Kidney (tissue), 22 donors: ENCODE measurements at places on chromosomes 4 and X.
A peak's percentile ranks its signal among the peaks of the same experiment; 100 is the strongest.

- DNase-seq: peak; percentile 60
Measured at GRCh38 chr4:53587135-53587534, 4.2 kb downstream of the LNX1 start.

- DNase-seq: peak; percentile 12
Measured at GRCh38 chr4:37054531-37055077, 189.9 kb upstream of the NWD2 start.

GRCh38 chrX:14896273-14896672, 23.1 kb downstream of the MOSPD2 start:
- DNase-seq: no peak

GRCh38 chr4:25085671-25086070, 54.9 kb upstream of the LGI2 start:
- no peak for DNase-seq

DNA sequence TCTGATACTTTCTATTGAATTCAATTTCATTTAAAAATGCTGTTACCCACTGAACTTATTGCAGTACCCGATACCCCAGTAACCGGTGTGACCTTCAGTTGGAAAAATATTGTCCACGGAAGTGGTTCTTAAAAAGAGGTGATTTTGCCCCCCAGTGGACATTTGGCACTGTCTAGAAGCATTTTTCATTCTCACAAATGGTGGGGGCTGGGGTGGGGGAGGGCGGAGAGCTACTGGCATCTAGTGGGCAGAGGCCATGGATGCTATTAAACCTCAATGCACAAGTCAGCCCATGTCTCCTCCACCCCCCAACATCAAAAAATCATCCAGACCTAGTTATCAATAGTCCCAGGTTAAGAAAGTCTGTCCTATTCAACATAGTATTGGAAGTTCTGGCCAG, 19.6 kb upstream of the CHM start:
- DNase-seq: no peak

DNA sequence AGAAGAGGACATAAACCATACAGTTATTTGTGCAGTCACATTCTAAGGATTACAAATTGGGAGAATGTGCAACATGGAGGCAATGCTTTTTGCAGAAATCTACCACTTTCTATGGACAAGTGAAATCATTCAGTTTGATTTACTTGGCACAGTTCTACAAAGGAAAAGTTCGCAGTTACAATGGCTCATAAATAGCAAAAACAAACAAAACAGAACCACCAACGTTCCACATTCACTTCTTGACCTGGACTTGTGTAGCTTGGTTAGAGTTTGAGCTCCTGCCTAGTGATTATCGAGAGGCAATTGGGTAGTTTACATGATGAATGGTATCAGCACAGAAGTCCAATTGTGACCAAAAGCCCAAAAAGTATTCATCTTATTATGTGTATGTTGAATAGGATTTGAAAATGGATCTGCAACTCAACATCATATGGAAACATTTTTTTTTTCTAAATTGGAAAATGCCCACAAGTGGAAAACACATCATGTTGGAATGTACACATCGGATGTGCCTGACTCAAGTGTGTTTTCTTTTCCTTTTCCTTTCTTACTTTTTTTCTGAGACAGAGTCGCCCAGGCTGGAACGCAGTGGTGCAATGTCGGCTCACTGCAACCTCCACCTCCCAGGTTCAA, 123.8 kb downstream of the LUZP4 start:
- no peak for DNase-seq

DNA sequence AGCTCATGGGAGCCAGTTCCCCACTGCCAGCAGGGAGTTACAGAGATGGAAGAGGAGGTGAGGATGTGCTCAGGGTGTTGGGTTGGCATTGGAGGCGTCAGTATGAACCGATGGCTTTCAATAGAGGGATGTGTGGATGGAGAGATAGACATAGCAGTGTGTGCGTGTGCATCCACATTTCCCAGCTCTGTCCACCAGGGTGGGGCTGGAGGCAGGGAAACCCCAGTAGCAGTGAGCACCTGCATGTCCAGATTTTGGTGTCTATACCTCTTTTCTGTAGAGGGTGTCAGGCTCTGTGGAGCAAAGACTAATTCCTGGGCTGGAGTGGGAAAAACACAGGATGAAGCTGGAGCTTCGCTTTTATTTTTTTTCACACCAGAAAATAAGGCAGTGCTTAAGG, 37.2 kb upstream of the HGFAC start:
- no peak for DNase-seq

GRCh38 chr4:127708985-127709384, 21.2 kb upstream of the SLC25A31 start:
- no peak for DNase-seq

GRCh38 chr4:91734682-91735081, 569.1 kb upstream of the GRID2 start:
- DNase-seq: no peak

DNA sequence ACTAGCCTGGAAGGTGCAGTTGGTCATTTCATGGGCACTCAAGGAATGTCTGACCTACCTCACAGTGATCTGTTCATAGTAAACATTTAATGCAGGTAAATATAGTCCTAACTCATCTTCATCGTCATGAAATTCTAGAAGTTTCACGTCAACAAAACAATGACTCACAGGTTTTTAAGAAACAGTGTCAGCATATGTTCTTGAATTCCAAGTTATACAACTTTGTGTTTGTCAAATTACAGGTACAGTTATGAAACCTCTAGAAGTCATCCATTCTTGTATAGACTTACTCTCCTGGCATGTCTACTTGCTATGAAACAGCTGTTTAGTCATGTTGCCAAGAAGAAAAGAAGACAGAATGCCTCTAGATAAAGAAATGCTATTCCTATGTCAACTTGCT, 46.6 kb downstream of the AFM start:
- no peak for DNase-seq

DNA sequence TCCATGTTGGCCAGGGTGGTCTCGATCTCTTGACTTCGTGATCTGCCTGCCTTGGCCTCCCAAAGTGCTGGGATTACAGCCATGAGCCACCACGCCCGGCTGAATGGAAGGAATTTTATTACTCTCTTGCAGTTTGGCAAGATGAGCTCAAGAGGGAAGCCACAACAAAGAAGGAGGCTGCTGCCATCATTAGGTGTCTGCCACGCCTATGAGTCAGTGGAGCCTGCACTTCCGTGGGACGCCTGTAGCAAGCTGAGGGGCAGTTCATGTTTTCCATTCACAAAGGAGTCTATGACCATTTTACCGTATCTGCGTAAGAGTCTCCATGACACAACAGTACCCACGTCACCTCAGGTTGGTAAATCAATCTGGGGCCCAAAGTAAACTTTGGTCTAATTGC, 51.2 kb upstream of the CHRNA9 start:
- DNase-seq: peak; percentile 42

GRCh38 chr4:3869174-3869572, 103.0 kb downstream of the ADRA2C start:
- DNase-seq: no peak

- DNase-seq: no peak
Measured at GRCh38 chrX:40094900-40095582, 2.7 kb downstream of the BCOR start.

DNA sequence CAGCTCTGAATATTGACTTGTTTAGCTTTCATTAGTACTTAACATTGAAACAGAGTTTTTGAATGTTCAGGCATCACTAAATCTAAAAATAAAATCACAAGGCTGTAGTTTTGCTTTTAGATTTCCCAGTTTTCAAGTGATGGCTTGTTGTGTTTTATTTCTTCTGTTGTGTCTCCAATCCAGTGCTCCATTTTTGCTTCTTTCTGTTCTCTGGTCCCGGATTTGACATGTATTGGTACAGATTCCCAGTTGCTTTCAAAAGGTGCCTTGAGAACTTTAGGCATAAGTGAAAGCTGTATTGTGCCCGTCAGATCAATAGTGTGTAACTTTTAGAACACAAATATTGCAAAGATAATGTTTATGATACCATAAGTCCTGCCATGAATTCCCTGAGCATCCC, 53.2 kb downstream of the ARHGAP10 start:
- no peak for DNase-seq

DNA sequence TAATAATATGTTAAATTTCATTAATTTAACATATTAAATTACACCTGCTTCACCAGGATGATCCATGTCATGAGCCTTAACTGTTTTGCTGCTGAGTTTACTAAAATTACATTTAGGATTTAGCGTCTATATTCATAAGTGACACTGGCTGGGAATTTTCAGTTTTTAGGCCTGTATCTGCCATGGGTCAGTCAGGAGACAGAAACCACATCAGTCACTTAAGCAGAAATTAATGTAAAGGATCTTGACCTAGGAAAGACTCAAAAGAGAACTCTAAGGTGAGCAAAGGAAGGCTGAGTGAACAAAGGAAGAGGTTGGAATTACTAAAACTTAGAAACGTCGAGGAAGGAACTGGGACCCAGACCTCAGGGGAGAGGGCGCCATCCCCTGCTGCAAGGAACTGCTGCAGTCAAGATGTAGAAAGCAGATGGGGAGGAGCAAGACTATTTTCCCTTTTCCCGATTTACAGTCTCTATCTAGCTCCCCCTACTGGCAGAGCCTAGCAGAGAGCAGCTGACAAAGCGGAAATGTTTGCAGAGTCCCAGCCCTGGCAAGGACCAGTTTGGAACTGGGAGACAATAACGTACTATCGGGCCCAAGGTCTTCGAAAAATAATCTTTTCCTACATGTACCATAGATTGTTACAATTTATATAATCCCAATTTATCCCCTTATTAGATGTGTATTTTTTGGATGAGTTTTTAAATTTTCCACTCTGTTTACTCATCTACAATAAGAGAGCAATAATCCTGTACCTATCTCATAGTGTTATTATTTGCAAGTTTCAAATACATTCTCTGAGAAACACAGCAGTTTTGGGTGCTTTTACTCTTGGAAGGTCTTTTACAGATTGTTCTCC, 22.6 kb upstream of the RBBP7 start:
- peak; percentile 73 for DNase-seq

- DNase-seq: no peak
Measured at GRCh38 chrX:126820700-126821420, 1.3 kb downstream of the PRR32 start.

GRCh38 chr4:184362396-184362795, 112.0 kb downstream of the IRF2 start:
- DNase-seq: no peak

GRCh38 chr4:145757188-145757587, 77.2 kb downstream of the C4orf51 start:
- no peak for DNase-seq

- DNase-seq: no peak
Measured at GRCh38 chr4:83504503-83504902, 19.6 kb upstream of the ABRAXAS1 start.

- no peak for DNase-seq
Measured at GRCh38 chr4:152500800-152501434, 35.0 kb downstream of the FBXW7 start.

DNA sequence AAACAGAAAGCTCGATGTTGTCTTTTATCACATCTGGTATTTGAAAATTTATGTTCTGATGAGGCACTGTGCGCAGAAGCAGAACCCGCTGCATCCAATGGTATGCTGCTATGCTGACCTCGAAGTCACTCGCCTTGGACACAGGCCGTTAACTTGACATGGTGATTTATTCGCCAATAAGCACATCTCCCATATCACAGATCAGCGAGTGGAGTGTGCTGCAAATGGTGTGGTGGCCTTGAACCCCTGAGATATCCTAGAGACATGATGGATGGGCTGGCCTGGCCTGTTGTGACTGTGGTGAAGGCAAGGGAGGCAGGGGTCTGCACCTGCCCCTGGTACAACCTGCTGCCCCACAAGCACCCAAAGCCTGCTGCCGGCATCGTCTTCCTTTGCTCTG, 175.4 kb upstream of the FRG1 start:
- peak; percentile 95 for DNase-seq

DNA sequence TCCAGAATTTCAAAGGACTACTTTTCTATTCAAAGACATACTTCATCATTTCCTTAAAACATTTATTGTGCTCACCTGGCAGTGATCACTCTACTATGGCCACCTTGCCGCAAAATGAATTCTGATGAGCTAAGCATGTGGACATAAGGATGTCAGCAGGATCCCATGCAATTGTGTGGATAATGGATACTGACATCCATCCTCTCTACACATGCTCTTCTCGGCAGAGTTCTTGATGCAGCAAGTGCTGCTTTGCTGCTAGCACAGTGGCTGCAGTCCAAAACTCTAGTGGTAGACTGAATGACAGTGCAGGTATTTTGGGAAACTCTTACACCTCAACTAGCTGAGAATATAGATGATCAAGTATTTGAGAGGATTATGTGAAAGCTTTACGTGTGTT, 168.0 kb downstream of the BANK1 start:
- DNase-seq: no peak

DNA sequence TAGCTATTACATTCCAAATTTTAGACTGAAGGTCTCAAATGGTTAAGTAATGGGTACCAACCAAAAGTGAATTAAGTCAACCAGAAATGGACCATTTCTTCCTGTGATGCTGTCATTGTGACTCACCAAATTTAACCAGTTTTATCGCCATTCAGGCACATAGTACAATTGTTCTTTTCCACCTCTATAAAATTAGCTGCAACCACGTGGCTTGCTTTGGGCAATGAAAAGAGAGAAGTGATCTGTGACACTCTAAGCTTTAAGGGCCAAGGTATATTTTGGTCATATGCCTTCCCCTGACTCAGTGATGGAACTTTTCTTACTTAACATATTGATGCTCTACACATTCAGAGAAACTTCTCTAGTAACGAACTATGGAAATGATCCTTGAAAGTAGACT, 20.3 kb upstream of the PHF8 start:
- DNase-seq: no peak

- DNase-seq: no peak
Measured at GRCh38 chr4:107094332-107094731, 58.2 kb upstream of the DKK2 start.

DNA sequence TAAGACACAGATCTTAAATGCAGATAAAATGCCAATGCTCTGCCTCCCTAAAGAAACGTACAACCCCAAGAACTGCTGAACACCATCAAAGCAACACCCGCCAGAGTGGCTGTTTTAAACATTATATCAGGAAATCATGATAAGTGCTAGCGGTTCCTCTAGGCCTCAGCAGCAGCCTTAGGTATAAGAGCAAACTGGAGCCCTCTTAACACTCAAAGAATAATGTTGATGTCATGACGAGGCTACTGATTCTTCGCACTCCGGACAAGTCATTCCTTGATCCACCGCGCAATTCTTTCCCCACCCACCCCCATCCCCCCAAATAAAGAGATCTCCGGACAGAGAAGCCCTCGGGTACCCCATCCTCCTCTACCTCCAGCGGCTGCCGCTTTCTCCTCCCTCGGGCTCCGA, 507 bp downstream of the LIN54 start:
- peak; percentile 53 for DNase-seq

DNA sequence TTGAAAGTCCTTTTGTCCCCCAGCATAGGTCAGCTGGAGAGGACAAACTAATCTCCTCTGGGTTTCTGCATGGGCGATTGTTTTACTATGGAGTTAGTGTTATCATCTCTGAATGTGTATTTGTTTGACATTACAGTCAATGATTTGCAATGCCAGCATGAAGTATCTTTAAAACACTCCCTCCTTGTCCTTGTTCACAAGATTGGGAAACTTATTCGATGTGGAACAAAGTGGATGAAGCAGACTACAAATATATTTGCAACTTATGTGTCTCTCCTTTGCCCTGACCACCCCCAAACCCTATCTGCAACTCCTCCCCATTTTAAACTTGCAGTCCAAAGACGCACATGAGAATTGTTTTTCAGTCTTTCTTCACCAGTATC, 1.5 kb upstream of the PITX2 start:
- no peak for DNase-seq

- no peak for DNase-seq
Measured at GRCh38 chrX:39854772-39855747, 242.7 kb downstream of the BCOR start.

- DNase-seq: peak; percentile 100
Measured at GRCh38 chr4:158671915-158672806, at the start of gene ETFDH. Gene ETFDH, plus strand, starts transcription at chr4:158672296. Its CDS starts 161 bp downstream, at chr4:158672457.

- DNase-seq: no peak
Measured at GRCh38 chr4:77021614-77022089, 54.1 kb downstream of the CCNI start.
